ENCODE measurements at places on chromosomes 7 and 10.

GRCh38 chr10:62057359-62057758 lies 155.9 kb downstream of the ARID5B start:
- DNase-seq = no peak

DNA sequence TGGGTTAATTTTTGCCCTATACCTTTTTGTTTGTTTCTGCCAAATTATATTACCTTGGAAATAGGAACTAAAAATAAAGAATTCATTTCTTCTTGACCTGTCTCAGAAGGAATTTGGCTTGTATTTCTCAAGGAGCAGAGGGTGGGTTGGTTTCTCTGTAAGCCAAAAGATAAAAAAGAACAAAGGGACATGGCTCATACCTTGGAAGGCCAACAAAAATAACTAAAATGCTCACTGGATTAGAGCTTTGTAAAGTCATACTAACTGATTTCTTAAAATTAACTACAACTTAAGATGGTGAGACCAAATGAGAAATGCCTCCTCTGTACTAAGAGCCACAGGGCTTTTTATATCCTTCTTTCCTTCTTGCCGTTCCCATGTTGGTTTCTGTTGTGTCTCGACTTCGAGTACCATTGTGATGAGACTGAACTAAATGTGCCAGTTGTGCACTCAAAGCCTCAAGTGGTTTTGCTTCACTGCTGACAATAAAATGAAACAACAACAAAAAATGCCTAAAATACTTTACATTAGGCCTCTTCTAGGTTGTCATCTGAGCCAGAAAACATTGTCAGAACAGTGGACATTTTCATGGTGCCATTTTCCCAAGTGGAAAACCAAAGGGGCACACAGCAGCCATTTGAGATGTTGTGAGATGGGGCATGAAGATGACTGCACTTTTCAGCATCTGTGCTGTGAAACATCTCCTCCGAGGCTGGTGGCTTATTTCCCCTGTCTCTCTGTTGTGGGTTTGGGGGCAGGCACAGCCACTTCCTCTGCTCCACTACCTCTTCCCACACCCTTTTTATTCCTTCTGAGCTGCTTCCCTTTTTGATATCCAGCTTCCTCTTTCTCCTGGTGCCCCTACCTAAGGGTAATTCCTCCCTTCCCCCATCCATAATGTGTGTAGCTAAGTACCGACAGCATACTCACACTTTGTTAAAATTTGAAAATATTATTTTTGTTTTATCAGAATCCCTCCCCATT lies 51.8 kb upstream of the AGR3 start:
- no peak for DNase-seq

GRCh38 chr7:23272275-23272674 lies 25.7 kb downstream of the GPNMB start:
- DNase-seq = no peak

GRCh38 chr10:42781893-42782445 lies 626 bp upstream of the BMS1 start:
- DNase-seq = no peak

DNA sequence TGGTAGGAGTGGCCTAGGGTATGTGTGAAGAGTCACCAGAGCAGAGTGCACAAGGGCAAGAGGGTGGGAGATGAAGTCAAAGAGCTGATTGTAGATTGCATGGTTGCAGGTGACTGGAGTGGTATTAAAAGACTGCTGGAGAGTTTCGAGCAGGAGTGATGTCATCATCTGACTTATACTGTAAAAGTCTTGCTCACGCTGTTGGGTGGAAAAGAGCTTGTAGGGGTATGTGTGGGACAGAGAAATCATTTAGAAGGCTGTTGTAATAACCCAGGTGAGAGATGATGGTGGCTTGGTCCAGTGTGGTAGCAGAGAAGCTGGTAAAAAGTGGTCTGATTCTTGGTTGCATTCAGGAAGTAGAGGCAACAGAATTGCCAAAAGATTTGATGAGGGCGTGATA lies 184.1 kb downstream of the ABCA13 start:
- DNase-seq = no peak

GRCh38 chr7:41696323-41696916 lies 6.5 kb downstream of the INHBA start:
- DNase-seq = no peak

- no peak for DNase-seq
Measured at GRCh38 chr10:127300868-127301321, 104.5 kb upstream of the INSYN2A start.

DNA sequence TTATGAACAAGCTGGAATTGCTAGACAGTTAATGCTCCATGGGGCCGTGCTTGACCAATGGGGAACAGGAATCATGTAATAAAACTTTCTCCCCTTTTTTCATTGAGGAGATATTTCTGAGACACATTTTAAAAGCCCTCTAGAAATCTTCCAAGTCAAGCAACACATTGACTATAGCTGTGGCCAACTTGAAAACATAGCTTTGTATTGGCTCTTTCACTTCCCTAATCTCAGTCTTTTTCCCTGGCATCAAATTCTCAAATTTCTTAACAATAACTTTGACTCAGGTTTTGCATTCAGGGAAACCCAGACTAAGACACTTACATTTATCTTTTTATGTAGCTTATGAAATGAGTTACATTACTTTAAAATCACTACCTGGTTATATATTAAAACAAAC lies 947.1 kb upstream of the MBL2 start:
- no peak for DNase-seq

Measured in naive thymus-derived CD8-positive, alpha-beta T cell (primary cell).